MG63 (cell line): ENCODE measurements at places on chromosomes 2 and 18. TPM values are rescaled to one million over a fixed set of nuclear protein-coding genes. Genes with fewer than 3 reads are reported as not detected.

DNA sequence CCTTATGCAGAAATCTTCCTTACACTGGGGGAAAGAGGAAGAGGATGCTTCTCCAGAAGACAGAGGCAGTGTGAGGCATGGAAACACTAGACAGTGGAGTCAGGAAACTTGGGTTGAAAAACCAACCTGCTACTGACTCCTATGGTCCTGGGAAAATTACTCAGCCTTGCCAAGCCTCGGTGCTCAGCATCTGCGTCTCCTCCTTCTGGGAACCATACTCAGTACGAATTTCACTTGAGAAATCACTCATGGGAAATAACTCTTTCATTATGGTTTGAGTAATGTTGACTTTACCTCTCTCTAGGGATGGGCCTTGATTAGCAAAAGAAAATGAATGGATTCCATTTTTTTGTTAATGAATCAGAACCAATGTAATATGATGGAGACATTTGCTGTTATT, 96.5 kb downstream of the KCNE4 start:
- DNase-seq = no peak

GRCh38 chr18:53018791-53019190, 678.8 kb downstream of the DCC start:
- DNase-seq = no peak

- DNase-seq = no peak
Observed at GRCh38 chr2:241846406-241846805, 12.3 kb downstream of the PDCD1 start.

GRCh38 chr2:230134496-230135129, 65.9 kb upstream of the SLC16A14 start:
- DNase-seq = peak; percentile 54

- DNase-seq = no peak
Observed at GRCh38 chr2:9326975-9327374, 96.4 kb downstream of the ITGB1BP1 start.

GRCh38 chr2:177680866-177681712, 288.5 kb downstream of the AGPS start:
- DNase-seq = no peak

DNA sequence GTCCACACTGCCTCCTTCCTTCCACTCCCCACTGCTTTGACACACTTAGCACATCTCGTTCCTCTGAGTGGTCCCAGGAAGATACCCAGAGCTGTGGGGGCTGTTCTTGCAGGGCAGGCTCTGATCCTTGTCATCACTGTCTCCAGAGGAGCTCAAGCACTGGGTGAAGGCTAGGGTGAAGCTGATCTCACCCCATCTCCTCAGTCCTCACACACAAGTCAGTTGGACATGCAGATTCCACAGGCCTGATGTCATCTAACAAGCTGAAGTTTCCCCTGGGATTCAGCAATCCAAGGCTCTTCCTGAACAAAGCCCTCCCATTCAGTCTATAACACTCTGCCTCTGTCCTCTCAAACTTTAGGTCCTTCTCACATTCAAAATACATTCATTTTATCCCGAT, 90.6 kb upstream of the RAB6C start:
- DNase-seq = peak; percentile 43

- peak; percentile 84 for DNase-seq
Observed at GRCh38 chr2:47198985-47199451, 43.9 kb upstream of the STPG4 start.

DNA sequence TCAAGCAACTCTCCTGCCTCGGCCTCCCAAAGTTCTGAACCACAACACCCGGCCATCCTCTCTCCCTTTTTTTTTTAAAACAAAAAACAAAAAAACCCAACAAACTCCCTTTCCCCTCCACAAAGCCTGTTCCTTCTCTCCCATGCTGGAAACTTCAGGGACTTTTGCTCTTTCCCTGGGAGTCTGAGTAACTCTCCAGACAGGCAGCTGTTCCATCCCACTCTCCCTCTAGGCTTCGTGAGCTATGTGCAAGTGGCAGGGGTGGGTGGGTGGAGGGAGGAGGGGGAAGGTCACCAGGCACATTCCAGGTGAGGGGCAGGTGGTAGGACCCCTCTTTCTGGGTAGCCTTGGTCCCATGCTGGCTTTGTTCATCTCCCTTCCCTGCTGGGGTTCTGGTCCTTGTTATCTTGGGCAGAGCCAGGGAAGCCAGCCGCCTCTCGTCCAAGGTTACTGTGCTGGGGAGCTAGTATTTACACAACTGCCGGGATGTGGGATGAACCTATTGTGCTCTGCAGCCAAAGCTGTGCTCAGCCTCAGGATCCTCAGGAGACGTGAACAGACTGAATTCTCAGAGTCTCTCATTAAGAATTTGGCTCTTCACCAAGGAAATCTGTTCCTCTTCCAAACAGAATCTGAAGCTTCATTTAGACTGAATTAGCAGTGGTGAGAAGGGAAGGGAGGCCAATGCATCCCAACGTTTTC, 106.9 kb downstream of the LIPG start:
- no peak for DNase-seq

- no peak for DNase-seq
Observed at GRCh38 chr2:67451086-67451832, 54.1 kb downstream of the ETAA1 start.

- no peak for DNase-seq
Observed at GRCh38 chr2:172624996-172625395, 69.1 kb downstream of the PDK1 start.

GRCh38 chr2:96264656-96265348, 995 bp downstream of the TMEM127 start:
- DNase-seq = no peak

- DNase-seq = no peak
Observed at GRCh38 chr2:30759481-30759880, 47.8 kb downstream of the CAPN13 start.

DNA sequence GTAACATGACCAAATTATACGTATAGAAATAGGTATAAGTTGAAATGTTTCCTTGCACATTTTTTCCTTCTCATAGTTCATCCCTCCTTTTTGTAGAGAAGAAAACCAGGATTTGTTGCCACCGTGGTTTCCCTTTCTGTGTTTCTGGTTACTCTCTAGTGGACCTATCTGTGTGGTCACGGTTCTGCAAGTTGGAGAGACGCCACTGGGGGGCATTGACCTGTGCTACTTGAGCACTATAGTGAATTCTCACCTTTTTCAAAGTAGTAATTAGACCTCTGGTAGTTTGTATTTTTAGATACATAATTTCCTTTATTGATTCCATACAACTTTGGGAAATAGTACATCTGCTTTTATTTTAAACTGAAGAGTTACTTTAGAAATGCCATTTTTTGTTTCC, 444.8 kb downstream of the PTPRM start:
- DNase-seq = no peak

DNA sequence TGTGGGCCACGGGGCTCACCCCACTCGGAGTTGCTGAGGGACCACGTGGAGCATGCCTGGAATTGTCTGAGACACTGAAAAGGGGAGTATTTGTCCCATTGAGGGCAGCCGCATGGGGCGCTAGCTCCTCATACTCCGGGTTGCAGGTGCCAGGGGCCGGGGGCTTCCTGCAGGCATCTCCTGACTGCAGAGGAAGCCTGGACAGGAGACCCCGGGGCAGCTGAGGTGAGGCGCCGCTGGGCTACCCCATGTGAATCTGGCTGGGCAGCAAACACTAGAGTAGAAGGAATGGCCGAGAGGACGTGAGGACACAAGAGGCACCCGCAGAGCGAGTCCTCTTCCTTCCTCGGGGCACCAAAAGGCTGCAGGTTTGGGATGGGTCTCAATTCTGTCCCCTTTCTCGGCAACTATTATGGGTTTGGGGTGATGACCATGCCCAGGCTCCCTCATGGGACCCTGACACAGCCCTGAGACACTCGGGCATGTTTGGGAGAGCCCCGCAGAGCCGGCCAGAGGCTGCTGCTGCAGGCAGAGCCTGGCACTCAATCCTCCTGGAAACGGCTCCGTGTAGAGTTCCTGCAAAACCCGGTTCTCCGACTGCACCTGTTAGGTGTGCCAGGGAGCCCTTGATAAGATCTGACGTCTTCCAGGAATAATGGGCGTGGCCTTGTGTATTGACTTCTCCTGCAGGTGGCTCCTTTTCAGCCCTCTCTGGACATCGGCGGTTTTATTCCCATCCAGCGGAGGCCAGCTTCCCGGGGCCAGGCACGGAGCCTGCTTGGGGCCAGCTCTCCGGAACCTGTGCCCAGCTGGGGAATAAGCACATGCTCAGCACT, 77.0 kb downstream of the CTIF start:
- no peak for DNase-seq

DNA sequence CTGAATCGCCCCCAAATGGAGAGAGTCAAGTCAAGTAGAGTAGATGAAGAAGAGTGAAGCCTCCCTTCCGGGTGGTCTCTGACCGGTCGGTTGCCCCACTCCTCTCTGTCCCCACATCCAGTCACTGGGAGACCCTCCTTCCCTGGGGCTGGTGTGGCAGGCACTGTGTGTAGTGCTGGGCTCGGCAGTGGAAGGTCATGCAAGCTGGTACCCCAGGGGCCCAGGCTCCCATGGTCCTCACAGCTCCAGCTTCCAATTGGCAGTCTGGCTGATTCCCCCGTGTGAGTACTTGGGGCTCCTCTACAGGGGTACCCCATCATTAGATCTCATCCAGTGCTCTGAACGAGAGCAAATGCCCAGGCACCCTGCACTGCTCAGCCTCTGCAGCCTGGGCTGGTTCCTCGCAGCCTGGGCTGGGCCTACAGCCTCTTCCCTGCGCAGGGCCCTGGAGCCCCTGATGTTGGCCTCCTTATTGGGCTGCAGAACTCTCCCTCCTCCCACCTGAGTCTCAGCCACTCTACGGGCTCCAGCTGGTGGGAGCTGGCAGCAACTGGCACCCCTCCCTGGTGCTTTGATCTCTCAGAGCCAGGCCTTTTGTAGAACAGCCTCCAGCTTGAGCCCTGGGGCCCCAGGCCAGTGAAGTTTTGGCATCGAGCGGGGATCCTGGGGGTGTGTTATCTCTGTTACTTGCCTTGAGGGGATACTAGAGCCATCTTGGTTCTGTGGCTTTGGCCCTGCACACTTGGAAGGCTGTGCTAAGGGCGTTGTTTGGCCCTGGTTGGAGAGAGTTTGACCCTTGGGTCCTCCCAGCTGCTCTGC, 187.8 kb upstream of the HDAC4 start:
- peak; percentile 8 for DNase-seq

DNA sequence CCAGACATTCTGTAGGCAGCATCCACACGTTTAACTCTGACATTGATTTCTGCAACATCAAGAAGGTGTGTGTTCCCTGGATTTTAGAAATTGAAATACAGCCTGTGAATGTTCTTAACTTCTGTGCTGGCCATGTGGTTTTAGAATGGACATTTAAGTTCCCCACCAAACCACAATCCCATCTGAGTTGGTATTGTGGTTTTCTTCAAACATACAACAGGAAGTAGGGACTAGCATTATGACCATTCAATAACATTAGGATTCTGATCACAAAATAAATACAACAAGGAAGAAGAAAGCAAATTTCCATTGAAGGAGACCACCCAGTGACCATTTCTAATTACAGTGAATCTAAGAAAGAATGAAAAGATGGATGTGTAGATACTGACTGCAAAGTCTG, 51.2 kb downstream of the MAP3K20 start:
- DNase-seq = no peak

- no peak for DNase-seq
Observed at GRCh38 chr2:59947209-59947608, 606.2 kb downstream of the BCL11A start.

DNA sequence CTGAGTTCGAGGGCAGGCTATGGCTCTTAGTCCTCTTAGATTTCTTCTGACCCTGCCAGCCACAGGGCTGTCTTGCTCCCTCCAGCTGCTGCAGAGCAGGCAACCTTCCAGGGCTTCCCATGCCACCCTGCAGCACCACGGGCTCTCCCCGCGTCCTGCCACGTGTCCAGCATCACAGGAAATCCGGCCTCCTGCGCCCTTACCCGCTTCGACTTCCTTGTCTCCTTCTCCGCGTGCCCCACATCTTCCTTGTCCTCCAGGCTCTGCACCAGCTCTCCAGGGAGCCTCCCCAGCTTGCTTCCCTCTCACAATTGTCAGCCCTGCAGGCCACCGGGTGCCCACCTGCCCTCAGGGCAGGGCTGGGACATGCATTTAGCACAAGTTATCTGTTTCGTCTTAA, 253.5 kb downstream of the DCDC2C start:
- no peak for DNase-seq

GRCh38 chr18:34598120-34598635, 111.9 kb upstream of the DTNA start:
- DNase-seq = no peak

GRCh38 chr2:71615767-71616730, 162.7 kb downstream of the DYSF start:
- DNase-seq = no peak

GRCh38 chr18:35121531-35121930, 80.3 kb downstream of the MAPRE2 start:
- DNase-seq = no peak

DNA sequence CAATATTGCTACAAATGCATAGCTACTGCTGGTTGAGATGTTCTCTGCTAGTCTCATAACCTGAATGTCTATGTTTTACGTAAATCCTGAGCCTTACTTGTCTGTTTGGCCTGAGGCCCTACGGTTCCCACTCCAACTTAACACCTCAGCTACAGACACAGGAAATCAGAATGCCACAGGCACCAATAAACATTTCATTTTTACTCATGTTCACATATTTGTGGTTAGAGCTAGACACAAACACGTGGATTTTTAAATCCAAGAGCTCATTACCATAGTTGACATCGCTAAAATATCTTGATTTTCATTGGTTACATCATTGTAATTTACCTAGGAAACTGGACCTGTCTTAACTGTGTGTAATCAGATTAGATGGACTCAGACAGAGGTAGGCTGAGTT, 263.8 kb upstream of the CDH19 start:
- no peak for DNase-seq

Gene IL37
- 3.1 and 6.9 TPM in 2 replicates for total RNA-seq

Gene GPR35
- 0.35 and 2.2 TPM in 2 replicates for total RNA-seq

Gene SCN1A
- not detected in 2 replicates for total RNA-seq

Gene CCBE1
- 26.3 and 50.0 TPM in 2 replicates for total RNA-seq
